ENCODE measurements at places on chromosomes 3 and 15.
A peak's percentile ranks its signal among the peaks of the same experiment; 100 is the strongest.

DNA sequence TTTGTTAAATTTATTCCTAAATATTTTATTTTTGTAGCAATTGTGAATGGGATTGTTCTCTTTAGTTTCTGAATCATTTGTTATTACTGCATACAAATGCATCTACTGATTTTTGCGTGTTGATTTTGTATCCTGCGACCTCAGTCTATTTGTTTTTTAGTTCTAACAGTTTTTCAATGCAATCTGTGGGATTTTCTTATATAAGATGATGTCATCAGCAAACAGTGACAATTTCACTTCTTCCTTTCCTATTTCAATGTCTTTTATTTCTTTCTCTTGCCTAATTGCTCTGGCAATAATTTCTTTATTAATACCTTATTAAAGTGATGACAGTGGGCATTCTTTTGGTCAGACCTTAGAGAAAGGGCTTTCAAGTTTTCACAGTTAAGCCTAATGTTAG, 48.0 kb upstream of the CBLB start:
- no peak for DNase-seq

DNA sequence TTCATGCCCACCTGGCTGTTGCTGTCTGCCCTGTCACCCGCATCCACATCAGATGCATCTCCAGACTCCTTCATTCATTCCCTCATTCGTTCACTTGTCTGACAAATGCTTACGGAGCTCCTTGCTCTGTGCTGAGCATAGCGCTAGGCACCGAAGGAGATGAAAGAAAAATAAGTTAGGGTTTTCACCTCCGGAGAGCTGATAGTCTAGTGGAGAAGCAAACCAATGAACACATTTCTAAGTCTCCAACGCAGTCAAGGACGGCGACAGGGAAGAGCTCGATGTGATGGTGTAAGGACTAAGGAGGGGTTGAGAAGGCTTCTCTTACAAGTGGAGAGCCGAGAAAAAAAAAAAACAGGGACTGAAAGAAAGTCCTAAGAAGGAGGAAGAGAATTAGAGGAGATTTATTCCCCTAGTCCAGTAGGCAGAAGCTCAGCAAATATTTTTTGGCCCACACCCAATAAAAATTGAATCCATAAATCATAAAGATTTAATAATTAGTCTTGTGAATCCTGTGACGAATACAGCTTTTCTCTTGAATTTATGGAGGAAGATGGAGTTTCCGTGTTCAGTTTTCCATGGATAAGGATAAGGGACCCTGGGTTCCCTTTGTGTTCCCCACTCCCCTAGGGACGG, 127.2 kb upstream of the DLG1 start:
- DNase-seq = no peak

- peak; percentile 85 for DNase-seq
Observed at GRCh38 chr3:42654331-42655201, 1.1 kb downstream of the ZBTB47 start.

- no peak for DNase-seq
Observed at GRCh38 chr15:68775671-68776476, 44.8 kb downstream of the ANP32A start.

GRCh38 chr15:73891328-73892315, 18.3 kb downstream of the TBC1D21 start:
- DNase-seq = no peak

DNA sequence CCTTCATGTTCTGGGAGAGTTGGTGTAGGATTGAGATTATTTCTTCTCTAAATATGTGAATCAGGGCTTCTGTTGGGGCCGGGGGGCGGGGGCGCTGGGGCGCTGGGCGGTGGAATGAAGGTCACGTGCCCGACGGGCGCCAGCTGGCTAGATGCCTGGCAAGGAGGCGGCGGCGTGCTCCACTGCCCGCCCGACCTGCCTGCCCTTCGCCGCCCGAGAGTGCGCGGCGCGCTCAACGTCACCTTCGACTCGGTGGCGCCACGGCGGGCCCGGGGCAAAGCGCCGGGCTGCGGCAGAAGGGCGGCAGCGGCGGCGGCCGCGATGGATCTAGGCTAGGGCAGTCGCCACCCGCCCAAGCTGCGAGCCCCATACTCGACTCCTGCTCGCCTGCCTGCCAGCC, 47.0 kb upstream of the LHFPL4 start:
- DNase-seq = no peak

- DNase-seq = no peak
Observed at GRCh38 chr3:34107669-34108068, 309.2 kb downstream of the PDCD6IP start.

Measured in D721Med (cell line).